ENCODE measurements at places on chromosomes 3 and 15.

GRCh38 chr15:94875550-94875949 lies 644.2 kb downstream of the MCTP2 start:
- DNase-seq = no peak

GRCh38 chr15:43144512-43144911 lies 11.1 kb downstream of the TMEM62 start:
- DNase-seq = no peak

DNA sequence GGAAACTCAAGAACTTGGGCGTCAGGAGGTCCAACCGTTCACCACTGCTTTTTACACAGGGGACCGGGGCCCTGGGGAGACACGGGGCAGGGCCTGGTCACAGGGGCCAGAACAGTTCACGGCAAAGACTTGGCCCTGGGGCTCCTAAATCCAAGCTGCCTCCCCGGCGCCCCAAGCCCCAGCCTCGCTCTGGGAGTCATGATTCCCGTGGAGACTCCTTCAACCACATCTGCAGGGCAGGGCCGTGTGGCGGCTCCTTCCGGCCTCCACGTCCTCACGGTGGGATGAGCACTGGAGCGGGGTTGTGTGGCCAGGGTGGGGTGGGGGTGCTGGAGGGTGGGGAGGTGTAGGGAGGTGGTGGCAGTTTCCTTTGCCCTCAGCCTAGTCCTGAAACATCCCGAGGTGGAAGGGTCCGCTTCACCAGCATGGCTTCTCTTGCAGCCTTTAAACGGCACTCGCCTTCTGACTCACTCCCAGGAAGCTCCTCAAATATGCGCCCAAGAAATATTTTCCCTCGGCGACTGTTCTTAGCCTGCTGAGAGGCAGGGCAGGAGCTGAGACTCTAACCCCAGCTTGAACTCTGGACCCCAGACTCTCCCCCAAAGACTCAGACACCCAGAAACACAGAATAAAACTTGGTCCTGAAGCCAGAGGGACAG lies 1.8 kb downstream of the MUC4 start:
- no peak for DNase-seq

- DNase-seq = no peak
These were observed 19.0 kb downstream of the NANOGP8 start for GRCh38 chr15:35066094-35066493.

DNA sequence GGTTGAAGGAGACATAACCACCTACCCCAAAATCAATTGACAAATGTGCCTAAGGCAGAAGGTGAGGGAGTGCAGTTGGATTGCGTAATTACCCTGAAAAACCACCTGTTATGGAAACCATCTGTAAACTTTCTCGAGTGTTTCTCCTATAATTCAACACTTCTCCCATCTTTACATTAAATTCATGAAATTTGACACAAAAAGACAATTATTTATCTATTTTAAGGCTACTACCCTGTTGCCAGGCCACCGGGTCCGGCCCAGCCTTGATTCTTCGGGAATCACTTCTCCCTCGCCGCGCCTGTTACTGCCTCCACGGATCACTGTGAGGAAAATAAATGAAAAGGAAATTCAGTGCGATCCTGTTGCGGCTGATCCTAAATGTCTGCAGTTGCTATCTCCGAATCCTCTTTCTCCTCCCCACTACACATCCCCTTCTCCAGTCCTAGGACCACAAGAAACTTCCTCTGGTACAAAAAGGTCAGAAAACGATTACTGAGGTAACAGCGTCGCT lies 646 bp downstream of the IQCB1 start:
- DNase-seq = no peak

DNA sequence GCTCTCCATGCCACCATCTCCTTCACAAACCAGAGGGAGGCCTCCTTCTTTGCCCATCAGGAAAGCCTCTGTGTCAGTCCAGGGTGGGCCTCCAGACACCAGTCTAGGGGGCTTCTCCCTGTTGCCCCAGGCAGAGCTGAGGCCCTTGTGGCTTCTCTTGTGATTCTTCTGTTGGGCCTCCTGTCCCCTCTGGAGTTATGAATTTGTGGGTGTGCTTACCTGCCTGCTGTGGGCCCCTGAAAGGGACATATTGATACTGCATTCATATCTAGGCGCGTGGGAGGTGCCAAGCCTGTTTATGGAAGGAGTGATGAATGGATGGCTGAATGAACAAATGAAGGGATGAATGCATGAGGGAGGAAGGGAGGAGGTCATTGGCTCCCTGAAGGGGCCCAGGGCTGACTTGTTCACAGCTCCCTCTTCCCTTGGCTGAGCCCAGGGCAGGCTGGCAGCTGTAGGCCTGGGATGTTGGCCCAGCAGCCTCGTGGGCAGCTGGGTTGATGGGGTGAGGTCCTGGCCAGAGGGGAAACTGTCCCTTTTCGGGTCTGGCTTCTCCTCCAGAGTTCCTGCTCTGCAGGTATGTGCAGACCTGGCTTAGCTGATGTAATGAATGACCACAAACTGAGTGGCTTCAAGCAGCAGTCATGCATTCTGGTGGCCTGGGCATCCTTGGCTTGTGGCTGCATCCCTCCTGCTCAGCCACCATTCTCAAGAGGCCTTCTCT lies 195.4 kb downstream of the GOLGA6L6 start:
- no peak for DNase-seq

Measured in NCI-H2171 (cell line).